ENCODE measurements at places on chromosomes 1 and 21.

- no peak for DNase-seq
Measured at GRCh38 chr1:95086949-95087533, 14.3 kb upstream of the ALG14 start.

DNA sequence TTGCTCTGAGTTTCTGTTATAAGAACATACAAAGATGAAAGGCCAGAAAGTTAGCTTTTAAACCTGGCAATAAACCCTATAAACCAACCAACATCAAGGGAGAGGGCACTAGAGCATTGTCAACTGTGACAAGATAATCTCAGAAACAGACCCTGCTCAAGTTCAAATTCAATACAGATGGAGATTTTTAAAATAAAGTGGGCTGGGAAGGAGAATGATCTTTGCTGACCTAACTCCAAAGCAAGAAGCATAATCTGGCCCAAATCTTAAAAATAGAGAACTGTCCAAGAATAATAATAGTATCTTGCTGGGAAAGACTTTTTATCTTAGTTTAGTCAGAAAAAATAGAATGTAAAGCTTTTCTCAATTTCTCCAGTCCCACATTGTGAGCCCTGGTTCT is 485.5 kb downstream of the DISC1 start:
- no peak for DNase-seq

DNA sequence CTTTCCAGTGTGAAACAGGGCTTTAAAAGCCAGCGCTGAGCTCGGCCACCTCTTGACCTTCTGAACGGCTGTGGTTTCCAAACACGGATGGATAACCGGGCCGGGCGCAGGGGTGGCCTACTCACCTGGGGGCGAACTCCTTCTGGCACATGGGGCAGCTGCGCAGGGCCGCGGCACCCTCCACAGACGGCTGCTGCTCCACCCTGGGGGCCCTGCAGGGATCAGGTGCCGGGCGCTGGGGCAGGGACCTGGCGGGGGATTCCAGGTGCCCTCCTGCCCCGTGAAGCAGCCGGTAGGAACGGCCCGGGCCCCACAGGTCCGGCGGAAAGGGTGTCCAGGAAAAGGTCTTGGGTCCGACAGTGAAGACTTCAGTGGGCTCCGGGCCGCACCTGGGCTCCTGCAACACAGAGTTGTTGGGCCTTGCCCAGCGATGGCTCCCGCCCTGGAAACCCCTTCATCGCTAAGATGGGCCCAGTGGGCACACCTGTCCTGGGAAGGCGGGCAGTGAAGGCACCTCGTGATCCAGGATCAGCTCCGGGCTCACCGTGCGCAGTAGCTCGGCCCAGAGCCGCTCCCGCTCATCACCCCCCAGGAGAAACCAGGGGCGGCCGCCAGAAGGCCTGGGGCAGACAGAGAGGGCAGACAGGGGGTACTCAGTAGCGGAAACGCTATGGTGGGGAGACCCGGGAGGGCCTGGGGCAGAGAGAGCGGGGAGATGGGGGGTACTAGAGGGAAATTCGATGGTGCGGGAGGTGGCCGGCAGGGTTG is 874 bp downstream of the FAAP20 start:
- DNase-seq = no peak

DNA sequence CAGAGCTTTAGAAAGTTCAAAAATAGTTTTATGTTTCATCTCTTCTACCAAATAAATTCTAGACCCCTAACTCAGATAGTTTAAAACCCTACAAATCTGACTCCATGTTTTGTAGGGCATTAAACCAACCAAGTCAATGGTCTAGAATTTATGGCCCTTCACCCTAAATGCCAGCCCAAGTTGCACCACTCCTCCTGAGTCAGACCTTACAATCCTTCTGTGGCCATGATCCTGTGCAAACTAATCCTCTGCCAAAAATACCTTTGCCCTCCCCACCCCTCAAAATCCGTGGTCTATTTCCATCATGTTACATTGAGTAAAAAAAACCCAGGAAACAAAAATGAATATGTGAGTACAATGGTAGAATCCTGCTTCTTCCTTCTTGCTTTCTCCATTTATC is 179.3 kb downstream of the NR5A2 start:
- DNase-seq = no peak

DNA sequence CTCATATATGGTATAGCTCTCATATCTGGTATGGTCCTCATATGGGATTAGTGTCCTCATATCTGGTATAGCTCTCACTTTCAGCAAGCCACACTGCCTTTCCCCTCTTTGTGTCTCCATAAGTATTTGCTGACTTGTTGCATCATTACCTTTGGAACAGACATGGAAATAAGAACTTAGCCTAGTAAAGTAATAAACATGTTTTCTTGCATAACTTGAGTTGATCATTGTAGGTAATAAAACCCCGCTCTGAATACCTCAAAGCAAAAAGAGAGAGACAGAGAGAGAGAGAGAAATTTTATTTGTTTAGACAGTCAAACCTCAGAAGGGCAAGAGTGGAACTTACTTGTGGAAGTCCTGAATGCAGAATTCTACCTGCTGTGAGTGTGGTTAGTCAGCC is 170.3 kb downstream of the GREM2 start:
- DNase-seq = no peak

DNA sequence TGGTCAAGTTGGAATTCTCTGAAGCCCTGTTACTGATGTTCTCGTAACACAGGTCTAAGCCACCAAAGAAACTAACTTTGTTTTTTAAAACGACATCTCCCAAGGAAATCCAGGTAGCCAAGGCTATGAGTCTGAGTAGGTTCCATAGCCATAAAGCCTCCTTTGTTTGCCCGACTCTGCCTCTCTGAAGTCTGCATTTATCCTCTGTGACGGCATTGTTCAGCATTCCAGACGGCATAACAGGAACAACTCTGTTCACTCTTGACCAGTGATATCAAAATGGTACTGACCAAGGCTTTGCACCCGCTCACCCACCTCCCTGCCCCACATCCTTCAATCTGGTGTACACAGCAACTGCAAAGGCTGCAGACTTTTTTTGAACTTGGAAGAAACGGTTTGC is 14.8 kb downstream of the URB1 start:
- no peak for DNase-seq

DNA sequence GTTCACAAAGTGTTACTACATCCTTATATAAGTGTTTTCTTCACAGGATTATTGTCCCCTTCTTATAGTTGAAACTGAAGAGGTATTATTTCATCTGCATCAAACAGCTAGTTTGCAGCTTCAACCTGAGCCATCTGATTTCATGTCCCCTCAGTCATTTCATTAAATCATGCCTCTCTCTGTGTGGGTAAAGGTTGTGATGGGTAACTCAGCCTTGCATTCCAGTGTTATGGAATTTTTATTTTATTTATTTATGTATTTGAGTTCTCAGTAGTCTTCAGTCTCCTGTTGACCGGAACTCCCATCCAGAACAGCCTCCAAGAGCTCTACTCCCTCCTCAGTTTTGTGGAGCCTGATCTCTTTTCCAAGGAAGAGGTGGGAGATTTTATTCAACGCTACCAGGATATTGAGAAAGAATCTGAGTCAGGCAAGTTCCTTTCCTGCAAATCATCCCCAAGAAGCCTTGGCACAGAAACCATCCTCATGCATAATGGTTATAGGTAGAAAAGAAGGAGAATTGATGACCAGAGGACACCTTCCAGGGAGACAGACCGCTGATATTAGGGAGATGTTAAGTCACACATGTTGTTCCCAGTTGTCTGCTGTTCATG is 21.8 kb downstream of the CHD1L start:
- no peak for DNase-seq

- DNase-seq = no peak
Measured at GRCh38 chr1:162253790-162254189, 122.9 kb downstream of the SPATA46 start.

GRCh38 chr1:234778221-234779159 is 168.5 kb upstream of the IRF2BP2 start:
- no peak for DNase-seq

GRCh38 chr1:94855307-94855700 is 35.1 kb downstream of the SLC44A3 start:
- DNase-seq = no peak

DNA sequence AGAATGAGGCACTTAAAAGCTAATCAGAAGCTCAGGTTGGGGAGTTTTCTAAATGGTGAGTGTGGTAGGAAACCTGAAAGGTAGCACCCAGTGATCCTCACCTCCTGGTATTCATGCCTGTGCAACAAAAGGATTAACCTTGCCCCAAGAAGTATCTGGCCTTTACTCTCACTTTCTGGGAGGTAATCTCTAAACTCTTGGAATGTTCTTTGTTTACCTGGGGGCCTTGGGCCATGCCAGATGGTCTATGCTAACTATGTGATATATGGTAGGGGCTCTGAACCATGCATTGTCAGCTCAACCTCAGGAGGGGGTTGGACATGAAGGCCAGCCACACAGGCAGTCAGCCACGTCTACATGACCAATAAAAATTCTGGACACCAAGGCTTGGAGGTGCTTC is 24.4 kb upstream of the TRIM33 start:
- DNase-seq = no peak

GRCh38 chr1:10378081-10378841 is 20.6 kb upstream of the PGD start:
- DNase-seq = no peak

DNA sequence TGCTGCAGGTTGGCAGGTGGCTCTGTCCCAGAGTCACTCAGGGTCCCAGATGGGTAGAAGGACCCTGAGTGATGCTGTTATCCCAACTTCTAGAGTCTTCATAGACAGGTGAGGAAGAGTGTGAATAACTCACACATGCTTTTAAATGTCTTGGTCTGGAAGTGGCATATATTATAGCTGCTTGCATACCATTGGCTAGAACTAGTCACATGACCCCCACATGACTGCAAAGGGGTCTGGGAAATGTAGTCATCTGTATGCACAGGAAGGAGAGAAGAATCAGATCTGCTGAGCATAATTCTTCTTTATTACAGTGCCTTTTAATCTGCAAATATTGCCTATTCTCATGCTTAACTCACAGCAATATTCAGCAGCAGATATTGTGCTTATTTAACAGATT is 28.2 kb upstream of the KLHDC7A start:
- DNase-seq = no peak

- DNase-seq = no peak
Measured at GRCh38 chr1:243390162-243390791, 134.4 kb downstream of the SDCCAG8 start.

Measured in NCI-H1930 (cell line).